ENCODE measurements at places on chromosomes 3 and 15.

- no peak for DNase-seq
These were observed 134.8 kb downstream of the TBC1D2B start for GRCh38 chr15:77942611-77943211.

- no peak for DNase-seq
These were observed 414.4 kb upstream of the ALCAM start for GRCh38 chr3:104952146-104952972.

GRCh38 chr15:52085299-52085698 lies 27.3 kb downstream of the BCL2L10 start:
- DNase-seq, result no peak

- DNase-seq, result no peak
These were observed 1154.3 kb downstream of the ROBO1 start for GRCh38 chr3:78613421-78613879.

DNA sequence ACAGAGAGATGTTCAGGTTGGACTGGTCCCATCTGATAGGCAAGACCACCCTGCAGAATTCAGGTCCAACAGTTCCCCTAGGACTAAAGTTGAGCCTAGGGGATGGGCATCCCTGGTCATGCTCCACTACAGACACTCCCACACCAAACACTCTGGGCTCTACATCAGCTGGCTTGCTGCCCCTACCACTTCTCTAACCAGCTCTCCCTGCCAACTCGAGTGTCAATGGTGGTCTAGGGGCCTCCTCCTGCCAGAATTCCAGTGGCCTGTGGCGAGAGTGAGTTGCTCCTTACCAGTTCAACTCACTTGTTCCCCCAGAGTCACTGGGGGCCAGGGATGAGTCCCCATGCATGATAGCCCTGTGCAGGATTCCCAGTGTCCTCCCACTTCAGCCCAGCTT lies 316.2 kb upstream of the PPP2R3A start:
- DNase-seq, result no peak

DNA sequence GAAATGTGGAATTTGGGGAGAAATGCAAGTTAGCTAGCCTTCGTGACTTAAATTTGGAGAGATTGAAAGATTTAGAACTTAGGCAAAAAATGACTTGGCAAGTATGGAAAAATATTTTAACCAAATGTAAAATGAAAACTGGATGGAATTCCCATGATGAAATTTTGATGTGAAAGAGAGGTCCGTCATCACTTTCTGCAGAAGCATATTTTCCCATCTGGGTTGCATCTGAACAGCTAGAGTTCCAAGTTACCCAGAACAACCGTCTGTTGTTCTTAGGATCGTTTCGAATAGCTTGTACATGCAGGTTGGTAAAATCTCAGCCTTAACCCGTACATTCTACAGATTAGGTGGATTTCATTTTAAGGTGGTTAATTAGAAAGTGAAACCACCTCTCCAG lies 136.3 kb downstream of the GHSR start:
- no peak for DNase-seq

- DNase-seq, result peak; percentile 50
These were observed 79.8 kb downstream of the ABHD5 start for GRCh38 chr3:43770426-43771103.

GRCh38 chr15:71596672-71597071 lies 213.7 kb upstream of the NR2E3 start:
- DNase-seq, result no peak

- peak; percentile 75 for DNase-seq
These were observed 497 bp downstream of the PARP16 start for GRCh38 chr15:65286069-65286703.

DNA sequence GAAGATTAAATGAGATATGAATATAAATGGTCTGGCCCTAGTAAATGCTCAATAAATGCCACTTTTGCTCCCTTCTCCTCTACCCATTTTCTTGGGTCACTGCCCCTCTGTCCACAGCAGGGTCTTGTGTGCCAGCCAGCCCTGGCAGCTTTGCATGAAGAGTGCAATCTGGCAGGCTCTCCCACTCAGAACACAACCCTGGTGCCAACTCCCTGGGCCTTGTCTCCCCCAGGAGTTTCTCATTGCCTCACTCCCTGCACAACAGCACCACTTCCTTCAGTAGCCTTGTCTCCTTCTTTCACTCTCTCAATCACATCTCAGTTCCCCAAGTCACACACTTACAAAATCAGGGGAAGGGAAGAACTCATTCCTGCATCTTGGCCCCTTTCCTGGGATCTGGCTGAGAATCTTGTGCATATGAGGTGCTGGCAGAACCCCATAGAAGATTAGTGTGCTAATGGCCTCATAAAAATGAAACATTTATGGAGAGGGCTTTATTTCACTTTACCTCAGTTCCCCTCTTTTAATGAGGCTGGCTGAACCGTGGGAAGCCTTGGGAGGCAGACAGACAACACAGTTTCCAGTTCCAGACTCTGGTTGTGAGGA lies 445.9 kb upstream of the PROK2 start:
- no peak for DNase-seq

- DNase-seq, result no peak
These were observed 169.2 kb downstream of the UBE2E2 start for GRCh38 chr3:23372285-23372684.

DNA sequence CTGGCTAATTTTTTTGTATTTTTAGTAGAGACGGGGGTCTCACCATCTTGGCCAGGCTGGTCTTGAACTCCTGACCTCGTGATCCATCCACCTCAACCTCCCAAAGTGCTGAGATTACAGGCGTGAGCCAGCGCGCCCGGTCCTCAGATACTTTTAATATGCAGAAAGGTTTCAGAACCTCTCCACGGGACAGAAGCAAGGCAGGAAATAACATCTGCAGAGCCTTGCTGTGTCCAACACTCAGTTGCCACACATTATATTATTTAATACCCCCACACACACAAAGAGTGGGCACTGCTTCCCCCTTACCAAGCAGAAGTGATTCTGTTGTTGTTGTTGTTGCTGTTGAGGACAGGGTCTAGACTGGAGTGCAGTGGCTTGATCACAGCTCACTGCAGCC lies 28.0 kb downstream of the OSBPL10 start:
- DNase-seq, result no peak

Data from DMS53 (cell line).